ENCODE measurements at places on chromosomes 7 and 10.

DNA sequence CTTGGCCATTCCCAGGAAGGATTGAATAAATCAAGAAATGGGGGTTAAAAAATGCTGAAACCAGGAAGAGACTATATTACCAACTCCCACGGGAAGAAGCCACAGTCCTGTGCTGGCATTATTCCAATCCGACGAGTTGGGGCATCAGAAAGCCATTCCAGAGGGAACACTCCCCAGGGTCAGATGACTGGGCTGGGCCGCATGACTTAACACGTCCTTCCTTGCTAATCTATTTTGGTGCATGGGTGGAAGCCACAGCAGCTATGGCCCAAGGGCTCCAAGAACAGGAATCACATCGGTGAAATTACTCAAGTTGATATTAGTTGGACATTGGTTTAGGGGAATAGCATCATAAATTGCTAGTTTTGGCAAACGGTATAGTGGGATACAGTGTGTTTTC is 592.9 kb upstream of the NRP1 start:
- DNase-seq, result no peak

DNA sequence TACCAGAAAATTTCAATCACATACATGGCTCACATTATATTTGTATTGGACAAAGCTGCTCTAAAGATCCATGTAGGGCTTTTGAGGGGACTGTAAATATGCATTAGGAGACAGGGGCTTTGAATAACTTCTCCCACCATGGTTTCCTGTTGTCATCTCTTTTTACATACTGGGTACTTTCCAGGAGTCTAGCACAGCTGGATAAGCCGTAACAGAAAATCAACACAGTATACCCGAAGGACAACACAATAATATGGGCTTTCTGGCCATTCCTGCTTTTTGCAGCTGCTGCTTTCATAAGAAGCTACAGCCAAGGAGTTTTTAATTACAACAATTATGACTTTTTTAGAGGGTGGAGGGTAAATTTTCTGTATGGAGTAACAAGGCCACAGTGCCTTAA is 63.4 kb upstream of the SRPK2 start:
- DNase-seq, result no peak

- DNase-seq, result no peak
These were observed 20.4 kb downstream of the TRDMT1 start for GRCh38 chr10:17181110-17181509.

DNA sequence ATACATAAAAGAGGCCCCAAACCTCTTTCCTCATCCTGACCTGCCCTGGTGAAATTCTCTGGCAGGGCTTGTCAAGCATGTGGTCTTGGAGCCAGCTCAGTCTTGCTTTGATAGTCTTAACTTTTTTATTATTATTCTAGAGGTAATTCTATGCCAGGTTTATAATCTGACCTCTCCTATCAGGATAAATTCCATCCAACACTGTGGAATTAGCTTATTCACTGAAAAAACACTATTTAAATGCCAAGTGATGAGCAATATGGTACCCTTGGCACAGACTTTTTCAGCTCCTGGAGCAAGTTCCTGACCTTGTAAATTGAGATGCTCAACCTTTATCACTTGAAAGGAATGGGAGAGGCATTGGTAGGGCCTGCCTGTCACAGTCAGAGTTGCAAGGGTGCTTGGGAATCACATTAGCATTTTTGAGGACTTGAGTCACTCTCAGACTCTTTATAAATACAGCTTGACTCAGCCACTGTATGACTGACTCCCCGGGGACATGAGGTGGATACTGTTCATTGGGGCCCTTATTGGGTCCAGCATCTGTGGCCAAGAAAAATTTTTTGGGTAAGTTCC is at the start of gene CPA4:
Gene CPA4, plus strand, starts transcription at position 480 of the 576 bp plus-strand sequence. Its CDS starts 20 bp downstream, at position 500.
- DNase-seq, result peak; percentile 48

DNA sequence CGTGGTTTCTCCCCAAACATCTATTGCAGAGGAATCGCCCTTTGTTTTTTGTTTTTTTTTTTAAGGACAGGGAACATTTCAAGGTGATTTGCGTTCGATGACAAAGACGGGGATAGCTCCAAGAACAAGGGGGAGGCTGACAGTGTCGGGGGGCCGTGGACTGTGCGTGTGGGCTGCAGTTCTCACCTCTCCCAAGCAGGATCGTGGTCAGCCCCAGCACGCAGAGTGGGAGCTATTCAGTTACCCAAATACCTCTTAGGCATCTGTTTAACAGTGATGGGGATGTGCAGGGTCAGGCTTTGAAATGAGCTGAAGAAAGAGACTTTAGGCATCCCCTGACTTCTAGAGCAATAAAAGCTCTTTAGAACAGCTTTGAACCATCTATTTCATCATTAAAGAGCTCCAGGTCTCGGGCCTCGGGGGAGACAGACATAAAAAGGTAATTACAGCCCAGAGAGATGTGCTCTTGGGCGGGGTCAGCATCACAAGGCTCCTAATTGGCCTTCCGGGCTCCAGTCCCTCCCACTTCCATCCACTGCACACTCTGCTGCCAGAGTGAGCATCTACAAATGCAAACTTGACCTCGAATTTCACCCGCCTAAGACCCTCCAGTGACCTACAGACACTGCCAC is 97.3 kb downstream of the MYL10 start:
- no peak for DNase-seq

DNA sequence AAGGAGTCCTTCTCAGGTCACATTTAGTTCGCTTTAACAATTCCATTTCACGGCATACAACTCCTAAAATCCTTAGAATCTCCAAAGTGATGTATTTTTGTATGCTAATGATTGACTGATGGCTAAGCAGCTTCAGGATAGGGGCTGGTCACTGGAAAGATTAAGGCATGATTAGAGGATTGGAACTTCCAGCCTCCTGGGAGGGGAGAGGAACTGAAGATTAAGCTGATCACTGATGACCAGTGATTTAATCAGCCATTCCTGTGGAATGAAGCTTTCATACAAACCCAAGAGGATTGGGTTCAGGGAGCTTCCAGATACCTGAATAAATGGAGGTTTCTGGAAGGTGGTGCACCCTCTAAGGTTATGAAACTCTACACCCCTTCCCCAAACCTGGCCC is 123.9 kb upstream of the CDK13 start:
- DNase-seq, result no peak

GRCh38 chr7:47381134-47381495 is 200.8 kb downstream of the TNS3 start:
- no peak for DNase-seq

DNA sequence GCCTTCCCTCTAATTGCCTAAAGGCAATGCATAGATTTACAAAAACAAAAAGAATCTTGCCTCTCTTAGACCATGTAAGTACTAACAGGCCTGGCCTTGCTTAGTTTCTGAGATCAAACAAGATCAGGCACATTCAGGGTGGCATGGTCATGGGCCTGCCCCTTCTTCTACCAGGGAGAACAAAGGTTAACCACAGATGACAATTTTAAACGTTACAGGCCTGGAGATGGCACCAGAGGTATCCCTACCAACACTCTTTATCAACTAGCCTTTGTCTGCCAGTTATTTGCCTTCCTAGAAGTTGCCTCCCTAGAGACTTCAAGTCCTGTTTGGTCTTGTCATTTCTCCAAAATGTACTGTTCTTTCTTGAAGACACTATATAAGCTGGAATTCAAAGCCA is 252.6 kb downstream of the DOCK4 start:
- no peak for DNase-seq

GRCh38 chr7:96915029-96915428 is 90.3 kb upstream of the DLX6 start:
- no peak for DNase-seq
